Activated CD4-positive, alpha-beta T cell treated with anti-CD3 and anti-CD28 coated beads, Interleukin-2, amount 50 U/mL, for 24 hours (primary cell): ENCODE measurements at places on chromosomes 5 and 9.

DNA sequence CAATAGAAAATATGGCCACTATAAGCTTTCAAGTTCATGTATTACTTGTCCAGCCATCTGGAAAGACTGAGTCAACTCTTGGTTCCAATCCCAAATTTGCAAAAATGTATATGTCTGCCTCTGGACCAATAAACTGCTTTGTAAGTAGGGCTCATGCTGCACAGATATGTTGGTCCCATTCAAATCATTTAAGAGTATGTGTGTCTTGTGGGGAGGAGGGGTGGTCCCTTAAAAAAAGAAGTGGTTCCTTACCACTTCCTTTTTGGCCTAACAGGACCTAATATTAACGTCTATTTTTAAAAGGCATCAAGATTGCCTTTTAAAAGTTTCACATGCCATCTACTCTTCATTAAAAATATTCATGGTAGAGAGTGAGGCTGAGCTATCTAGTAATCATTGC is 214.9 kb downstream of the KCTD16 start:
- no peak for DNase-seq

DNA sequence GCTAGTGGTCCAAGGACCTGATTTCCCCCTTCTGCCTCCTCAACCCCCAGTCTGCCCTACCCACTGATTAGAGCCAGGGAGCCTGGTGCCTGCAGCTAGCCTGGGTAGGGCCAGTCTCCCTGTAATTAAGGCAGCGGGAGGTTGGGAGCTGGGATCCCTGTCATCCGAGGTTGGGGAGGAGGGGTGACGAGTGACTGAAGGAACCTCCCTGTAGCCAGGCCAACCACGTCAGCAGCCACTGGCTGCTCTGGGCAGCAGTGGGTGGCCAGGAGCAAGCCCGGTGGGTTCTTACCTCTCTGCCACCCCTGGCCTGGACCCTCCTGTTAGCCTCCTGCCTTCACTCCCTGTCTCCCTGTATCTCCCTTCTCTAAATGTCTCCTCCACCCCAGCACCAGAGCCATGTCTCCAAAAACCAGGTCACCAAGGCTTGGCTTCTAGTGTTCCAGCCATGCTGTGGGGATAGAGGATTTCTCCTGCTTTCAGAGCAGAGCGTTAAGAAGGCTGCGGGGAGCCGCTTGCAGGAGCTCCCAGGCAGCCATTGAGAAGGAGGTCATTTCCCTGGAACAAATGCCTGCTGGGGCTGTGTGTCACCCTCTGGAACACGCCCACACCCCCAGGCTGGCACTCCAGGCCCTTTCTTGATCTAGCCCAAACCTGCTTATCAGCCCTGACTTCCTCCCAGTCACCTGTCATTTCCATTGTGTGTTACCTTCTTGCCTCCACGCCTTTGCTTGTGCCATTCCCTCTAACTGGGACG is 65.0 kb upstream of the GGTA1 start:
- no peak for DNase-seq

DNA sequence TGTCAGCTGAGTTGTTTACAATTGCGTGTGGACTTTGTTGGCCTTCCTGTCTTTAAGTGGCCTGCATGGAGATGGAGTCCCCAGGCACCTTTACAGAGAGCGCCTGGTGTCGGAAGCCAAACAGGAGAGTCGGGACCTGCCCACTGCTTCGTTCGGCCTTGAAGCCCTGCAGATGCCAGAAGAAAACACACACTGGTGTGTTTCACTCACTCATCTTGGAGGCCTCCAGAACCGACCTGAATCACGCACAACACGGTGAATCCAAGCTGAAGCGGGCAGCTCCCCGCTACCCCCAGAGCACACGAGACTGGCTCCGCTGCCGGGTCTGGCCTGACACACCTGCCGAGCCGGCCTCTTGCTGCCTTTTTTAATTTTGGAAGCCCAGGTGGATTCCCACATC is 419.4 kb upstream of the IRX4 start:
- no peak for DNase-seq

DNA sequence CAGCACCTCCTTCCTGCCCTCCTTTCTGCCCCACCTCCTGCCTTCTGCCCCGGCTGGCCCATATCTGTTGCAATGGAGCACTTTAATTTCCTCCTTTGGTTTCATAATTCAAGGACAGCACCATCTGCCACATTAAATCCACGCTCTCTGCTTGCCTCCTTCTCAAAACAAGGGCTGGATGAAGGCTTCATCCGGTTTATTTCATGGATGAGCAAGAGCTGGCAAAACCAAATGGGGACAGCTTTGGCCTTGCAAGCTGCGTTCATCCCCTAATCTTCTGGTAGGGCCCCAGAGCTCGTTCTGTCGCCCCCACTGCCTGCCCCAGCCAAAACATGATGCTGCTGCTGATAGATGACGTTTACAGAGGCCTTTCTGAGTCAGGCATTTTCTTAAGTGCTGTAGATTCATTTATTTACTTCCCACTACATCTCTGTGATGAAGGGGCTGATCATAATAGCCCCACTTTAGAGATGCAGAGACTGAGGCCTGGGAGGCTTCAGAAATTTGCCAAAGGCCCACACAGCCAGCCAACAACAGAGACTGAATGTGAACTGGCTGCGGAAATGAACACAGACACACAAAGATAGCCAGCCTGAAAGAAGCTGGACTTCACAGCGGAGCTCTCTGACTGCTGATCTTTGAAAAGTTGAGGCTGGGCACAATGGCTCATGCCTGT is 115.6 kb upstream of the CPEB4 start:
- DNase-seq, result no peak

DNA sequence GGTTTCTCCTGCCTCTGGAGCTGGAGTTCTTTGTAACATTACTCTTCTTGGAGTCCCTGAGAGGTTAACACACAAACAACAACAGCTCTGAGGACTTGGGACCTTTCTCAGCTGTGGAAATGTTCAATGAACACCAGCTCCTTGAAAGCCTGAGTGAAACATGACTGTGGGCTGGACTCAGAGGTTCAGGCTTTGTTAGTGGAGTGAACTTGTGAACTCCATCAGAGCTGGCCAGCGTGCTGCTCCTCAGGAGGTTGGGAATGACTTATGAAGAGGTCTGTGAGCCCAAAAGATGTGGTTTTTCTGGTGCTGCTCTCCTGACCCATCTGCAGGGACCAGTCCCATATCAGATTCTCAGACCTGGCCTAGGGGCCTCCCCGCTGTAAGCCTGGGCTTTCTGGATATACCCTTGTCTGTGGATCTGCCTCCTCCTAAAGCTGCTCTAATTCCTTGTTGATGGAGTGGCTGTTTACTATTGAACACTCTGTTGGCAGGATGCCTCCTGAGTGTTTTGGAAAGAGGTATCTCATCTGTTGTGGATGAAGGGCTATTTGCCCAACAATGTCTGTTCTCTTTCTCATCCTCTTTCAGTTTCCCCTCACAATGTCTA is 170.0 kb upstream of the GDNF start:
- DNase-seq, result no peak

DNA sequence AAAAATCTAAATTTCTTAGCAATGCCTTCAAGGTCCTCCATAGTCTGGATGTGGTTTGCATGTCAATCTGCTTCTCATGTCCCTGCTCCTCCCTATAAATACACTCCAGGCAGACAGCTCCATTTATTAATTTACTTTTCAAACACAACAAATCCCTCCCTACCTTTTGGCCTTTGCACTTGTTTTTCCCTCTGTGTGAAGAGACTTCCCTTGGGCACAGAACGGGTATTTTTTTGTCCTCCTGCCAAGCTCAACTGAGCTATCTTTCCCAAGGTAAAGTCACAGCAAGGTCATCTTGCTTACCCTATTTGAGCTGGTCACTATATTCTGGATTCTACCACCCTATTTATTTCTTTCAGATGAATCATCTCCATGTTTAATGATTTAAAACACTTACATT is 159.6 kb upstream of the ANKH start:
- DNase-seq, result no peak

DNA sequence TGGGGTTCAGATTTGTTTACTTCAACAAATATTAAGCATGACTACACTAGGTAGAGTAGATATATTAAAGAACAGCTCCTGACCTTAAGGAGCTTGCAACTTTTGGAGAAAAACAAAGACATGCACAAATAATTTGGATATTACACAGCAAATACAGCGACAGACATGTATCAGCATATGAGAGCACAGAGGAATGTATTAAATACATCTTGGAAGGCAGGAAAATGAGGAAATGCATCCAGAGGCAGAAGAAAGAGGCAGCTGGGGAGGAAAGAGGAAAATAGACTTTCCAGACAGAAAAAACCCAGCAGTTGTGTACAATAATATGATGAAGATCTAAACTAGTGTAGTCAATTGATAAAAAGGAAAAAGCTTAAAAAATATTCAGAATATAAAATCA is 392.2 kb downstream of the PDE4D start:
- DNase-seq, result no peak

DNA sequence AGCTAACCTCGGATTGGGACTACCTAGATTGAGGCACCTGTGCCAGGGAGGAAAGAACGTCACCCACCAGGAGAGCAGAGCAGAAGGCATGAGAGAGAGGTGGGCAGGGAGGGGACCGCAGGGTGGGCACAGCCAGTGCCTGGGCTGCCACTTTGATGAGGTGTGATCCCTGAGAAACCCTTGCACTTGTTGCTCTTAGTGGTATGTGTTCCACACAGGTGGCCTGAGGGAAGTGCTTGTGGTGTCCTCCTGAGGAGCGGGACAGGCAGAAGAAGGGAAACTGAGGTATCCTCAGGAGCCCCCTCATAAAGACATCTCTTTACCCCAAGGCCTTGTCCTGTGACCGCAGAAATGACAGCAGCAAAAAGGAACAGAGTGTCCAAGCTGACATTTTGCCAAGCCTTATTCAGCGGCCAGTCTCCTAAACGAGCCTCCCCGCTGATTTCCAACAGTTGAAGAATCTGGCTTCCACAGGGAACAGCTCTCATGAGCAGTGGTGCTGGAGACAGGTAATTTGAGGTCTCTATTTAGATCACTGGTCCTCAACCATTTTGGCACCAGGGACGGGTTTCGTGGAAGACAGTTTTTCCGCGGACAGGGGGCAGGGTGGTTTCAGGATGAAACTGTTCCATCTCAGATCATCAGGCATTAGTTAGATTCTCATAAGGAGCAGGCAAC is 82.4 kb downstream of the FOXD1 start:
- no peak for DNase-seq

GRCh38 chr9:135343136-135343535 is 136.4 kb upstream of the PPP1R26 start:
- no peak for DNase-seq
